ENCODE measurements at places on chromosomes 2 and 18. TPM values are rescaled to one million over a fixed set of nuclear protein-coding genes. Genes with fewer than 3 reads are reported as not detected.
A peak's percentile ranks its signal among the peaks of the same experiment; 100 is the strongest.

The CNDP1 gene
- total RNA-seq, result not detected

The TRAK2 gene
- 130 TPM for total RNA-seq

The SCN3A gene
- 2.6 TPM for total RNA-seq

- no peaks in the 10 kb centered on the region for H3K36me3 ChIP-seq
- H3K27ac ChIP-seq, result no peak overlapping the region
- H3K4me3 ChIP-seq, result no peak overlapping the region
- peaks cover 22% of the 10 kb centered on the region for H3K4me1 ChIP-seq
- H3K27me3 ChIP-seq, result no peaks in the 10 kb centered on the region
These were observed 85.6 kb downstream of the IKZF2 start for GRCh38 chr2:213065583-213066442.

GRCh38 chr2:219497495-219498279, 1.0 kb upstream of the GMPPA start:
- no peaks in the 10 kb centered on the region for H3K27me3 ChIP-seq
- DNase-seq, result peak; percentile 90
- H3K27ac ChIP-seq, result peak overlapping the region; percentile 98
- no peaks in the 10 kb centered on the region for H3K4me1 ChIP-seq
- peak overlapping the region; percentile 87 for H3K4me3 ChIP-seq
- H3K36me3 ChIP-seq, result peaks cover 1% of the 10 kb centered on the region

DNA sequence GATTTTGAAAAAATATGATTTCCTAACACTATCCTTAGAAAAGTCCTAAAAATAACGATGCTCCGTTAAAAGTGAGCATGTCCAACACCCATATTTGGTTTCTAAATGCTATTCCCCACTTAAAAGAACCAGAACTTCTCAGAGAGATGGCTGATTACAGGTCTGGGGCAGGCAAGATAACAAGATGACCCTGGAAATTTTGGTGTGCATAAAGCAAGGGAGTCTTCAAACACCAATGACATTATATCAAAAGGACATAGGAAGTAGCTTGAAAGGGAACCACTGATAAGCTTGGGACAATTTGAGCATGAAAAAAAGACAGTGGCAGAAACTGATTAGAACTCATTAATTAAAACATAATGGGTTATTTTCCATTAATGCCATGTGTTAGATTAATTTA, 17.9 kb downstream of the STK17B start:
- H3K4me3 ChIP-seq, result no peak overlapping the region
- no peaks in the 10 kb centered on the region for H3K27me3 ChIP-seq
- DNase-seq, result no peak

DNA sequence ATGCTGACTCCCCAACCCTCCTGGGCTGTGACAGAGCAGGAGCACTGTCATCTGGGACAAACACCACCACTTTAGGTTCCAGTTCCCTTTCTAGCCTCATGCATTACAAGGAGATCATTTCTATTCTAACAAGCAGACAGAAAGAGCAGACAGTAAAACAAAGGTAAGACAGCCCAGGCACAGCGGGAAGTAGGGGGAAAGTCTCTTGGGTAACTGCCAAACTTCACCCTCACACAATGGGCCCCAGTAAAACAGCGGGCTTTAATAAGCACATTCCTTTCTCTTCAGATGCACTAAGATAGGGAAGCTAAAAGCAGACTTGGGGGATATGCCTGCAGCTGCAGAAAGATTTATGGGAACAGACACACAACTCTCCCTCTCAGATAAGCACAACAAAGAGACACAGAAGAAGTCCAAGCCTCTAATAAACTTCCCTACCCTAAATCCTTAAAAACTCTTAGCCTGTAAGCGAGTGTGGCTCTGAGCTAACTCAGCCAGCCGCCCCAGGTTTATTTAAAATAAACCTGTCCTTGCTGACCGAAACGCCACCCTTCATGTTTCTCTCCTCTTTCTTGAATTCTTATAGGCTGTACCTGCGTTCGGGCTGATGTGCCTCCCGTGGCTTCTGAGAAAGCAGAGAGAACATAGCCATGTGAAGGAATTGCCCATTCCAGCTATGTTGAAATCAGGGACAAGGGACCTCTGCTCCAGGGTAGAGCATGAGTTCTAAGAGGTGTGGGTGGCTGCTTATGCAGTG, 726.8 kb upstream of the DDX18 start:
- H3K4me3 ChIP-seq, result no peak overlapping the region
- DNase-seq, result no peak
- no peaks in the 10 kb centered on the region for H3K27me3 ChIP-seq
- no peaks in the 10 kb centered on the region for H3K4me1 ChIP-seq

DNA sequence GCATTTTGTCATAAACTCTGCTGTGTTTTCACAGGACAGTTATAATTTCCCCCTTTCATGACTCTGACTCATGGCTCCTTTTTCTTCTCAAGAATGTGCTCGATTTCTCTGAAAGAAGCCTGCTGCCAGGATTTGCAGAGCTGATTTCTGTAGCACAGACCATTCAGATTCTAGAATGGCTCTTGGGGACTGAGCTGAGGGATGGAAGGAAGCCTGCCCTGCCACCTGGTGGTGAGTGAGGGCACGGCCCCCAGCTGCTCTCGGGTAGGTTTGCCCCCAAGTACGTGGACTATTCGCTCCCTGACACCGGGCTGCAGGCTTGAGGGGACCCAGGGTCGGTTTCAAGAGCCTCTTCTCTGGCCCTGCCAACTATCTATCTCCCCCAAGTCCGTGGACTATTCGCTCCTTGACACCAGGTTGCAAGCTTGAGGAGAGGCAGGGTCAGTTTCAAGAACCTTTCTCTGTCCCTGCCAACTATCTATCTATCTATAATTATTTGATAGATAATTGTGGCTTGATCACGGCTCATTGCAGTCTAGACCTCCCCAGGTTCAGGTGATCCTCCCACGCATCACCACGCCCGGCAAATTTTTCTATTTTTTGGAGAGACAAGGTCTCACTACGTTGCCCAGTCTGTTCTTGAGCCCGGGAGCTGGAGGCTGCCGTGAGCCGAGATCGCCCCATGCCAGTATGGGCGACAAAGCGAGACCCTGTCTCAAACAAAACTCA, 1.4 kb upstream of the SMYD5 start:
- no peaks in the 10 kb centered on the region for H3K36me3 ChIP-seq
- DNase-seq, result peak; percentile 77
- H3K4me3 ChIP-seq, result no peak overlapping the region
- peaks cover 16% of the 10 kb centered on the region for H3K4me1 ChIP-seq
- H3K27ac ChIP-seq, result no peak overlapping the region

GRCh38 chr2:9952856-9953503, 1.5 kb downstream of the GRHL1 start:
- peaks cover 9% of the 10 kb centered on the region for H3K4me1 ChIP-seq
- H3K27me3 ChIP-seq, result no peaks in the 10 kb centered on the region
- no peaks in the 10 kb centered on the region for H3K36me3 ChIP-seq
- no peak overlapping the region for H3K27ac ChIP-seq
